ENCODE measurements at places on chromosomes 12 and 14. TPM values are rescaled to one million over a fixed set of nuclear protein-coding genes. Genes with fewer than 3 reads are reported as not detected.

- no peak for DNase-seq
These were observed 3.7 kb downstream of the KIF5A start for GRCh38 chr12:57553343-57554202.

DNA sequence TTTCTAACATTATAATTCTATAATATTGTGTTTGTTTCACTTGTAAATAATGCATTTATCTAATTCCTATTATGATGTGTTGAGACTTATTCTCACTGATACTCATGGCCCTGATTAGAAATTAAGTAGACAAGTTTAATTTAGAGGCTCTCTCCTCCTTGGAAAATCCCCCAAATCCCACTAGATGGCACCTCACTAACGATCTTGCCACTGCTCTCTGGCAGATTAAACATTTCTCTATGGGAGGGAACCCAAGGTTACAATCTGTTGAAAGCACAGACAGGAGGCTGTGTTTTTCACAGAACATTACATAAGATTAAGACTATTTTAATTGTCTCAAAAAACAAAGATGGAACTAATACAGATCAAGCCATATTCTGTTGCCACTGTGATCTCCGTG lies 318.7 kb downstream of the LRFN5 start:
- DNase-seq: no peak

DNA sequence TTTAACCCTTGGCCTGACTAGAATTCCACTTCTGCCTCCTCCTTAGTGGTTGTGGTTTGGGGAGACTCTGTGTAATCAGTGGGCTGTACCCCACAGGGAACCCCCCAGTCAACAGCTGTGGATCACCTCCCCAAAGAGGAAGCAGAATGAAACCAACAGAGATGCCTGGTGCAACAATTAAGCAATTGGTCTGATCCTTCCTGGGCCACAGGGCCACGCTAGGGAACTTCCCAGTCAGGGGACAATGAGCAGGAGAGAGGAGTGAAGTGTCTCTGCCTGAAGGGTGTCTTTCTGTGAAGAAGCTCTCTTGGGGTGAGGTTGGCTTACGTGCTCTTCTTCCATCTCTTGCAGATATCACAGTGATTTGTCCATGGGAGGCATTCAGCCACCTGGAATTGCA lies 8.2 kb downstream of the PDE6H start:
- no peak for DNase-seq

Gene IGF1
- 5.5 TPM for total RNA-seq

Gene POTEM
- not detected for total RNA-seq

GRCh38 chr12:94590428-94590827 lies 59.9 kb downstream of the TMCC3 start:
- DNase-seq: no peak

GRCh38 chr14:70359076-70359424 lies 433 bp downstream of the COX16 start:
- no peak for DNase-seq

- DNase-seq: no peak
These were observed 14.0 kb downstream of the CCND2 start for GRCh38 chr12:4287325-4288211.
